ENCODE measurements at places on chromosomes 6 and 20. TPM values are rescaled to one million over a fixed set of nuclear protein-coding genes. Genes with fewer than 3 reads are reported as not detected.

C6orf136 gene
- 22.8 TPM for total RNA-seq

PDYN gene
- total RNA-seq: not detected

TMEM170B gene
- total RNA-seq: 9.2 TPM

EYA4 gene
- 6.0 TPM for total RNA-seq

DOK5 gene
- total RNA-seq: 0.69 TPM

BEND6 gene
- total RNA-seq: 1.2 TPM

CLIC1 gene
- 286 TPM for total RNA-seq

ZNF391 gene
- 2.1 TPM for total RNA-seq

PRL gene
- total RNA-seq: not detected

C20orf96 gene
- 8.8 TPM for total RNA-seq

SLPI gene
- total RNA-seq: 966 TPM

VGLL2 gene
- not detected for total RNA-seq

PBOV1 gene
- not detected for total RNA-seq

NRSN1 gene
- total RNA-seq: not detected

GJA1 gene
- total RNA-seq: 127 TPM

EPHA7 gene
- total RNA-seq: 0.14 TPM

ABHD16A gene
- total RNA-seq: 55.8 TPM

RNF144B gene
- total RNA-seq: 82.4 TPM

CALHM6 gene
- 3.6 TPM for total RNA-seq

TNFRSF6B gene
- total RNA-seq: 14.4 TPM

CUL7 gene
- total RNA-seq: 20.1 TPM

NOX3 gene
- total RNA-seq: not detected

SLC18B1 gene
- total RNA-seq: 8.9 TPM

C20orf144 gene
- 0.23 TPM for total RNA-seq

DCDC2 gene
- total RNA-seq: 5.3 TPM

OXT gene
- total RNA-seq: not detected

HMGCLL1 gene
- total RNA-seq: 4.2 TPM

SULF2 gene
- total RNA-seq: 52.8 TPM

SLC25A27 gene
- 17.8 TPM for total RNA-seq

IL22RA2 gene
- not detected for total RNA-seq

ID4 gene
- total RNA-seq: 35.2 TPM

NMBR gene
- not detected for total RNA-seq

KHDC1 gene
- 1.9 TPM for total RNA-seq

EMILIN3 gene
- not detected for total RNA-seq

NFYA gene
- total RNA-seq: 23.9 TPM

PSORS1C2 gene
- not detected for total RNA-seq

SSTR4 gene
- total RNA-seq: not detected

DBNDD2 gene
- 66.2 TPM for total RNA-seq

ENPP4 gene
- 27.8 TPM for total RNA-seq

HEY2 gene
- total RNA-seq: 2.2 TPM

MARCKS gene
- total RNA-seq: 73.4 TPM

GPX5 gene
- total RNA-seq: not detected

NECAB3 gene
- total RNA-seq: 56.2 TPM

PAX1 gene
- total RNA-seq: not detected

DLL1 gene
- total RNA-seq: 14.6 TPM

PRPH2 gene
- total RNA-seq: 1.2 TPM

CLIC5 gene
- 131 TPM for total RNA-seq

NFATC2 gene
- total RNA-seq: 7.6 TPM

Measured in upper lobe of right lung (tissue), 1 donor.